ENCODE measurements at places on chromosomes 7 and 10. TPM values are rescaled to one million over a fixed set of nuclear protein-coding genes. Genes with fewer than 3 reads are reported as not detected.

DOCK1 gene
- total RNA-seq: 0.34 TPM

CARD11 gene
- total RNA-seq: 136 TPM

ST8SIA6 gene
- total RNA-seq: 0.33 TPM

- DNase-seq: no peak
Observed at GRCh38 chr10:118458957-118459641, 117.0 kb upstream of the FAM204A start.

GRCh38 chr10:112218960-112219359 lies 35.4 kb upstream of the GPAM start:
- no peak for DNase-seq

Measured in naive thymus-derived CD4-positive, alpha-beta T cell (primary cell).